CD4-positive, alpha-beta memory T cell (primary cell): ENCODE measurements at places on chromosomes 7 and 10.

DNA sequence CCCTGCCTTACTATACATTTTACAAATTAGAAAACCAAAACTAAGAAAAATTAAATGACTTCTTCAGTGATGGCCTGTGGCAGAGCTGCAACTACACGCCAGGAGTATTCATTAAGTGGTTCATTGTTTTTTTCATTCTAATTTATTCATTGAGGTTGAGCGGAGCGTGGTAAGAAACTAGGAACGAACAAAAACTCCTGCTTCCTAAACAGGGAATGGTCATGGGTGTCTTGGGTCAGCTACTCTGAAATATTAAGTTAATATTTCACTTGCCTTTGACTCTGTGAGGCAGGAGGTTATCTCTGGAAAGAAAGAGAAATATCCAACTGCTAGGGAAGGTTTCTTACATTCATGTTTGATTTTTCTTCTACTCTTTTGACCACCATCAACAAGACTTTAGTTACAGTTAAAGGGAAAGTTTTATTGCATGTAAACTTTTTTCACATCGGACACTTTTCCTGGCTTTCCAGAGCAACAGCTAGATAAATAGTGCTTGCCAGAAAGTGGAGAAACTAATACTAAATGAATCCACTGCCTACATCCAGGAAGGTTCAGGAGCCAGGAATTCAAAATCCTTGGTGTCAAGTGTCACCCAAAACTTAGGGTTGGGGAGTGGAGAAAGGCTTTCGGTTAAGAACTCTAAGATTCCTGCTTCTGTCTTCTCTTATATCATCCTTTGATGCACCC lies 896 bp upstream of the GNG11 start:
- DNase-seq: no peak

- DNase-seq: no peak
Measured at GRCh38 chr7:132321387-132321786, 254.9 kb downstream of the PLXNA4 start.

DNA sequence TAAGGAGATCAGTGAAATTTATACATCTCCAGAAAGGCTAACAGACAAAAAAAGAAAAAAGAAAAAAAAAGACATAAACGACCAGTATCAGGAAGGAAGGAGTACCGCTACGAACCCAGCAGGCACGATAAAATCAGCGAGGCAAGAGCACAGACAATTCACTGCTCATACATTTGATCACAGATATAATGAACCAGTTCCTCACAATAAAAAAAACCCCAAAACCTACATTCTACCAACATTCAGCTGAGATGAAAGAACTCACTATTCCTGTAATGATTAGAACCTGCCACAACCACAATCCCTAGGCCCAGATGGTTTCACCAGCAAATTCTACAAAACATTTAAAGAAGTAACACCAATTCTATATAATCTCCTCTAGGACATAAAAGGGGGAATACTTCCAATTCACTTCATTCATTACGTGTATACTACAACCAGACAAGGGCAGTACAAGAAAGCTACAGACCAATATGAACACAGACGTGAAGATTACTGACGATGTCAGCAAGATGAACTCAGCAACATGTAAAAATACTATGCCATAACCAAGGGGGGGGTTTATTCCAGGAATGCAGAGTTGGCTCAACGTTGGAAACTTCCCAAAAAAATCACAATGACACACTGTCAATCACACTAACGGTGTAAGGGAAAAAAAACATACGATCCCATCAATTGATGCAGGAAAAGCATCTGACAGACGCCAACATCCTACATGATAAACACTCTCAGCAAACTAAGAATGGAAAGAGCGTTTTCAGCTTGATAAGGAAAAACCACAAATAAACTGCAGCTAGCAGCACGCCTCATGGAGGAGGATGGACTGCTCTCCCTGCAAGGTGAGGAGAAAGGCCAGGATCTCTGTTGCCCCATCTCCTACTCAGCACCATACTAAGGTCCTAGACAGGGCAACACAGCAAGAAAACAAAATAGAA lies 256.2 kb downstream of the ELFN1 start:
- peak; percentile 70 for DNase-seq

- DNase-seq: no peak
Measured at GRCh38 chr10:109668154-109668665, 255.1 kb downstream of the XPNPEP1 start.

- DNase-seq: no peak
Measured at GRCh38 chr7:130893441-130893894, 159.5 kb upstream of the KLF14 start.

DNA sequence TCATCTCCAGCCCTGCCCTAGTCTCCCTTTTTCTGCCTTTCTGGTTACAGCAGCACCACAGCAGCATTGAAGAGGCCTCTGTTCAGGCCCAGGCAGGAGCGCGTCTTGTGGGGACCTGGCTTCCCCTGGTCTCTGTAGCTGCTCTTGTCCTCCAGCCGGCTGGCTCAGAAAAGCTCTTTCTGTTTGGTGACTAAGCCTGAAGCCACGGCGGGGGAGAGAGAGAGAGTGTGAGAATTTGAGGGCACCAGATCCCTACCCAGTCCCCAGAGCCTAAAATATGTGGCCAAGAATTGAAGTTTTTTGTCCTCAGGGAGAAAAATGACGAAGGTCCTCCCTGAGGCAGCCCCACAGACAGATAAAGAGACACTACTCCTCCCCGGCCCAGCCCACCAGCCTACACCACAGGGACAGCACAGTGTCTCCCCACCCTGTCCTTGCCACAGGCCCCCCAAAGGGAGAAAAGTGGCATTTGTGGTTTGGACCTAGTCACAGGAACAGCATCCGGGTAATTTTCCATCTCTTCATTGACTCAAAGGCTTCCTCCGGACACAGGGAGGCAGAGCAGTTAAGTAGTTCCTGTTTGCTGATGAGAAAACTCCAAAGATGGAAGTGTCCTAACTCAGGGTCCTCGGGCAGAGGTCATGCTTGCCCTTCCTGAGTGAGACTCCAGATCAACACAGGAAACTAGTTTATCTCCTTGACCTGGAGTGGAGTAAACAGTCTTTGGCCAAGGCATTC lies 13.3 kb upstream of the FAM180A start:
- no peak for DNase-seq

GRCh38 chr10:94344522-94345122 lies 18.1 kb downstream of the NOC3L start:
- DNase-seq: no peak

GRCh38 chr7:3683546-3684539 lies 382.8 kb downstream of the SDK1 start:
- DNase-seq: no peak

DNA sequence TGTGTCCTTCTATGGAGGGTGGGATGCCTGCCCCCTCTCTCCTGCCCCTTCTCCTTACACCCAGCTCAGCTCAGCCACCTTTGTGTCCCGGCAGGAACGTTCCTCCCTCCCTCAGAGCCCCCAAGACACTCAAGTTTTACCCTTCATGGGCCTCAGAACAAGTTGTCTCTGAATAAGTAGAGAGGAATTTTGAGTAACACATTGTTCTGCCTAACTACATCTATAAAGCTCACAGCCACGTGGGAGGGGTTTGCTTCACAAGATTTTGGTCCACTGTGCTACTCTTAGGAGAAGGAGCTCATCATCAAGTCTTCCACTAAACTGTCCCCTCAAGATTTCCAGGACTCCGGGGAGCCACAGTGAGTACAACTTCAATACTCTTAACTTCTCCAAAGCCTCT lies 51.6 kb upstream of the ZNF32 start:
- no peak for DNase-seq

- DNase-seq: no peak
Measured at GRCh38 chr7:37531225-37531624, 82.6 kb upstream of the ELMO1 start.

DNA sequence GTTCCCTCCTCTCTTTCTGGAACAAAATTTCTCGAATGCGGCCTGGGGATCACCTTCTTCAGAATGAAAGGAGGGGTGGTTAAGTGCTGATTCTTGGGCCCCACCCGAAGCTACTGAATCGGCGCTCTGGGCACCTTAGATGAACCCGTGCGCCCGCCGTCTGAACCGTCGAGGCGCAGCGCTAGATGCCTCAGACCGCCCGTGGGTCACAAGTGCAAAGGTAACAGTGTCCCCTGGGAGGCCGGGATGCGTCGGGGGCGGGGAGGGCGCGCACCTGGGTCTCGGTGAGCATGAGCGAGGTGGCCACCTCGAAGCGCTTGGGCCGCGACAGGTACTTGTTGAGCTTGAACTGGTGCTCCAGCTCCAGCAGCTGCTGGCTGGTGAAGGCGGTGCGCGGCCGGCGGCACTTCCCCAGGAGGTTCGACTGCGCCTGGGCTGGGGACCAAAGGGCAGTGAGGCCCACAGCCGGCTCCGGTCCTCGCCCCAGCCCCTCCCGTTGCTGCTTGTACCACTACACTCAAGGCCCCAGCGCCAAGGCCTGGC lies 4.2 kb downstream of the MNX1 start:
- DNase-seq: no peak
